ENCODE measurements at places on chromosomes 7 and 10. TPM values are rescaled to one million over a fixed set of nuclear protein-coding genes. Genes with fewer than 3 reads are reported as not detected.

Gene LBX1
- total RNA-seq = not detected

Gene LIPJ
- total RNA-seq = 0.26 TPM

Gene CCDC3
- 22.5 TPM for total RNA-seq

Gene IQUB
- 1.5 TPM for total RNA-seq

Gene NDUFA5
- 123 TPM for total RNA-seq

Gene PALD1
- 10.2 TPM for total RNA-seq

Data from urinary bladder (tissue), 4 donors.